ENCODE measurements at places on chromosomes 4 and X.

DNA sequence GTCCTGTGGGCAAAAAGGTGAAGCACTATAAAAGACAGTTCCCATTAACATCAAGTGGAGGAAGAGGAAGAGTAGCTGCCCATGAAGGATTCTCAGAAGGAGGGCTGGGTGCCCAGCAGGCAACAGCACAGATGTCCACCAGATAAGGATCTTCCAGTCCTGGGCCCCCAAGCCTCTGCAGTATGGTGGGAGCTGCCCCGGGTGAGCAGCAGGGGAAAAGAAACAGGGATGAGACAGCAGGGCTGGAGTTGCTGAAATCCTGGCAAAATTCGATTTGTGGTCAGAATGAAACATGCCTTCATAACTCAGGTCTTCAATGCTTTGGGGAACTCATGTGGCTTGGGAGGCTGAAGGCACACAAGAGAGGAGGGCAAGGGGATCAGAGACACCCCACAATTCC is 94.6 kb downstream of the RASL11B start:
- DNase-seq, result no peak

DNA sequence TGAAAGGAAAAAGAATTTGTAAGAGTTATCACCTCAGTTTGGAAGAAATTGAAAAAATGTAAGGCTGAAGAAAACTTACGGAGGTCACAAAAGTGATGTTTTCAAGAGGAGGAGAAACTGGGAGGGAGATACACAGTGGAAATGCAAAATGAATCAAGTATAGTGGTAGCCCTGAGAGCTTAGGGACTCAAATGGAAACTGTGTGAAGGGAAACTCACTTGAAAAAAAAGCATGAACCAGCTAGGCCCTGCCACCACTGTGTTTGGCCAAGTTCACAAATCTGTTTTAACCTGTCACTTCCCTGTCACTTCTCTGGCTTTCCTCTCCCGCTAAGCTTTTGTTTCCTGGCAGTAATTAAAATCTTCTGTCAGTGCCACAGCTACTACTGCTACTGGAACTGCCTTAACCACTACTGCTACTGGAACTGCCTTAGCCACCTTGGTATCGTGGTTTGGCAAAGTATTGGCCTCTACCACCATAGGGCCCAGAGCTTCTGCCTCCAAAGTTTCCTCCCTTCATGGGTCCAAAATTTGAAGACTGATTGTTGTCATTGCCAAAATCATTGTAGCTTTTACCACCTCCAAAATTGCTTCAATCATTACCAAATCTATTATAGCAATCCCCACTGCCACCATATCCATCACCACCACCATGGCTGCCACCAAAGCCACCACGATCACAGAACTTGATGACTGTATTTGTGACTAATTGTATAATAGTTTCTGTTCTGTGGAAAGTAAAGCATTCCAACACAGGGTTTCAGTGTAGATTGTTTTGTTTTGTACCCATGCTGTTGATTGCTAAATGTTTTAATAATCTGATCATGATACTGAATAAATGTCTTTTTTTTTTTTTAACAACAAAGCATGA is 41.5 kb downstream of the SMARCA5 start:
- DNase-seq, result no peak

- no peak for DNase-seq
These were observed 42.9 kb downstream of the F8 start for GRCh38 chrX:154979629-154980028.

GRCh38 chrX:150913511-150913910 is 15.0 kb upstream of the CD99L2 start:
- DNase-seq, result no peak

DNA sequence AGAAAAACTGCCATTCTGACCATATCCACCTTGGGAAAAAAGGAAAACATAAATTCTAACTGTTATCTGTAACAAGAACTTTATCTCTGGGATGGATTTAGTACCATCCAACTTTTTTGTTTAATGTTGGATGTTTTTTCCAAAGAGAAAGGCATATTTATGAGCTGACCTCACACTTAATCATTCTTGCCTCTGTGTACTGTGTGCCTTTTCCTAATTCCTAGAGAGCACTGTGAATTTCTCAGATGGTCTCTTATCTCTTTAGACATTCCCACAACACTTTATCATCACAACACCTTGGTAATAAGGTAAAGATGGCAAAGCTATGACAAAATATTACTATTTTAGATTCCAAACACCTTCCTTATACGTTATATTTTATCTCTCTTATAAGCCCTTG is 126.2 kb downstream of the COL4A6 start:
- DNase-seq, result no peak

DNA sequence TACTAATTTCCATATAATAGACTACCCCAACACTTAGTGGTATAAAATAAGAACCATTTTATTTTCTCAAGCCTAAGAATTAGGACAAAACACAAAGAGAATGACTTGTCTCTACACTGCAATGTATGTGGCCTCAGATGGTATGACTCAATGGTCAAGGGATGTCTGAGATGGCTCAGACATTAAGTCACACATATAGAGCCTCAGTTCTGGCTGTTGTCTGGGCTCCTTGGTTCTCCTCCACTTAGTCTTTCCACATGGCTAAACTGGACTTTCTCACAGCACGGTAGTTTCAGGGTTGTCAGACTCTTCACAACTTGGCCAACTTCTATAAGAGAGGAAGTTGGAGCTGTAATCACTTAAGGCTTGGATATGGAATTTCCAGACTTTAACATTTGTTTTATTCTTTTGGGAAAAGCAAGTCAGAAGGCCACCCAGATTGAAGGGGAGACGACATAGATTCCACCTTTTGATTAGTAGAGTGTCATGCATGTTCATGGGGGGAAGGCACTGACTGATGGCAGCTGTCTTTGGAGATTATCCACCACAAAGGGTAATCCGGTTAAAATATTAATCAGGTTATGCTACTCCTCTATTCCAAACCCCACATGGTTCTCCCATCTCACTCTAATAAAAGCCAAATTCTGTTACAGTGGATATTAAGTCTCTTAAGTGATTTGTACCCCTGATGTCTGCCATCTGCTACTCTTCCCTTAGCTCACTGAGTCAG is 9.4 kb downstream of the IL15 start:
- DNase-seq, result no peak

DNA sequence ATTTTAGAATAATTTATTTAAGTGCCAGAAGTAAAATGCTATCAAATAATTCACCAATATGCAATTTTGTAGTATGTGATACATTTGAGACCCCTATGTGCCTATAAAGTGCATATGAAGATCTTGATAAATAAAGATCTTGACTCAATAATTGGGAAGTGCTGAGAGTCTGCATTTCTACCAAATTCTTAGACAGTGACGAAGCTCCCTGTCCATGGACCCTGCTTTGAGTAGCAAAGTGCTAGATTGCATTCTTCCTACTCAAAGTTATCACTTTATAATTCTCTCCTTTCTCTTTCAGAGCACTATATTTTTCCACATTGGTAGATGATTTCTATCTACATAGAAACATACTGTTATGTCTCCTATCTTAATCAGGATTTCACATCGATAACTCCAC is 1393.9 kb downstream of the ARAP2 start:
- DNase-seq, result no peak

DNA sequence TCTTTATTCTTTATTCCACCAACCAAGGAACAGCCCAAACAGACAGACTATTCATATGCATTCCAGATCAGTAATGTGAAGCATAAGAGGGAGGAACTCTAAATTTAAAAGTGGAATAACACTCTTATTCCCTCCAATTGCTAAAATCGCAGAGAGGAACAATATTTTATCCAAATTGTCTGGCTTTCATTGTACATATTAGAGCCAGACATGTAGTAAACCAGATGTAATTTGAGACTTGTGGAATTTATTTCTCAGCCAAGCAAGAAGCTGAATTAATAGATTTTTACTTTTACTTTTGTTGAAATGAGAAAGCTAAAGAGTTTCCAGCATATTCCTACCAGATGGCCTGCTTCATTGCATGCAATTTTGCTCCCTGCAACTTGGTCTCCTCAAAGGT is 674.6 kb upstream of the SLIT2 start:
- no peak for DNase-seq

DNA sequence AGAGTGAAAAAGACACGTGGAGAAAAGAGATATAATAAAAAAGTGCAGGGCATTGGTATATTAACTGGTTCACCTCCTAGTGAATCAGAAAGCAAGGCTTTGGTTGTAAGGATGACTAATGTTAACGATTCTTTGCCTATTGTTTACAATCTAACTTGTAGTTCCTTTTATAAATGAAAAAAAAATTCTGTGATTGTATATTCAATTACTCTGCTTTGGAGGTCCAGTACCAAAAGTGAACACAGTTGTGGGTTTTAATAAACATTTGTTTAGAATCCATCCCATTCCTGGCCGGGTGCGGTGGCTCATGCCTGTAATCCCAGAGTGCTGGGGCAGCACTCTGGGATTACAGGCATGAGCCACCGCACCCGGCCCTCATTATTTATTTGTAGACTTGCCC is 36.9 kb upstream of the PRSS12 start:
- DNase-seq, result no peak

GRCh38 chrX:18368402-18368801 is 13.9 kb upstream of the SCML2 start:
- DNase-seq, result no peak

DNA sequence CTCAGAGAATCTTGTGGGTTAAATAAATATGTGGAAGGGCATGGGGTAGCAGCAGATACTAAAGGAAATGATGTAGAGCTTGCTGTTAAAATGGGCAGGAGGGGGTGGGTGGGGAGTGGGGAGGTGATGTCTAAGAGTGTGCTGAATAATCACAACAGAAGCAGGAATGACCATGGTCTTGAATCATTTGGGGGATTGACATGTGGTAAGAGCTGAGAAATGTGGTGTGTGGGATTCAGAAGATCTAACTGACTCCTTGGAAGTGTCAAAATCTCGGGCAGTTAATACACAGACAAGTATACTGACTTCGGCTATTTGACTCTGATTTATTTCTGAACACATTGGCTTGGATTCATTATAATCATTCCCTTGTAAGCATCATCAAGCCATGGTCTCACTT is 6.8 kb downstream of the VGLL1 start:
- DNase-seq, result no peak

DNA sequence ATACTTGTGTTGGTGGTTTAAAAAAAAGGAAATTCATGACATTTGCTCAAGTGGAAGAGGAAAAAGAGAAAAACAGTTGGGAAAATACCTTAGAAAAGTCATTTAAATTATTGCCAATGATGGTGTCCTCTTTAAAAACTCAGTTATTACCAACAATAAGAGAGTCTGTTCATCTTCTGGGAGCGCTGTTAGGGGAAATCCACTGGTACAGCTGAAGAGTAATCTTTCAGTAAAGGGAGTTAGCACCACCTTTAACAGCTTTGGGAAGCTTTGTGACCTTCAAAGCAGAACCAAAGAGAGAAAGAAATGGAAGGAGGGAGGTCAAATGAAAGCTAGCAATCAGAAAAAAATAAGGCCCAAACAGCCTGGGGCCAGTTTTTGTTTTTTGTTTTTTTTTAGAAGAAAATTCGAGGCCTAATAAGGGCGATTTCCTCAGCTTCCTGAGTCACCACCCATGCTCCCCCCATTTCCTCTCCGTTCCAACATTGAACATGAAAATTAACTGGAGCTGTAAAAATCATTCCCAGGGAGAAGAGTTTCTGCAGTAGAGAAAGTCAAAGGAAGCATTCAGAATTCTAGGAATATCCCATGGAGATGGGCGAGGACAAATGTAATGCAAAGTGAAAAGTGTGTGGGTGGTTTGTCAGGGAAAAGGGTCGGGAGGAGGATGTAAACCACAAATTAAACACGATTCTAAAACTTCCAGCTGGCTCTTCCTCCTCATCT is 115.1 kb downstream of the SH3KBP1 start:
- no peak for DNase-seq

DNA sequence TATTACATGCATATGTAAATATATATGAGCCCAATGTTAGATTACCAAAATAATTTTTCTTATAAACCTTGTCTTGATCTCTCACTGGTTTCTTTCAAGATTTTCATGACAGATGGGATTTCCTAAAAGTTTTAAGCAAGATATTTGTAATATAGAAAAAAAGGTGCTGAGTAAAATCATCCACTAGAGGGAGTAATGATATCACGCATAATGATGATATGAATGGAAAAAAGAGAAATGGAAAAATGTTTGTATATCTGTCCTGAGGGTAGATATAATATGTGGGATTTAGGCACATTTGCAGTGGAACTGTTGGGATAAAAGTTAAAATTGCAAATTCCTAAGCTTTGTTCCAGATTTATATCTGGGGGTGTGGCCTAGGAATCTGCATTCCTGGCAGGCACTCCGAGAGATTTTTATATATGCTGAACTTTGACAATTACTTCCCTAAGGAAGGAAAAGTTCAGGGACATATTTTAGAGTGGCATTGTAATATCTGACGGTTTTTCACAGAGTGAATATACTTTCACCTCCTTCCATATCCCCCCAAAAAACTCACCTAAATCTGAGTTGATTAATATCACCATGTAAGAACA is 60.5 kb downstream of the TMA16 start:
- no peak for DNase-seq

DNA sequence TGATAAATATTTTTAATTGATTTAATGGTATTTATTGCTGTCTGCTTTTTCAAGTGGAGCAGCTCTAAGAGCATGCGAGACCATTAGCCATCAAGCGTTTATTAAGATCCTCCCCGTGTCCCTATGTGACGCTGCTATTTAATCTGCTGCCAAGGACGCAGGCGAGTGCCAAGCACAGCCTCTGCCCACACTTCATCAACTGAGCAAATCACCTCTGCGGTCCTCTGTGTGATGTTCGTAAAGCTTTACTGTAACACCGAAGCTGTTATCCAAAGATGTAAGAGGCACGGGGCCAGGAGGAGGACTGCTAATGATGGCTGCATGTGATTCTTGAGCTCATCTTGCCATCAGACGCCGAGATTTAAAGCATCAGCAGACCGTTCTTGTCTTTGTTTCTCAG is 79.5 kb downstream of the STOX2 start:
- no peak for DNase-seq

- DNase-seq, result no peak
These were observed 446.0 kb downstream of the FAM47A start for GRCh38 chrX:33686105-33686504.

GRCh38 chr4:149166365-149166764 is 649.3 kb downstream of the IQCM start:
- DNase-seq, result no peak

DNA sequence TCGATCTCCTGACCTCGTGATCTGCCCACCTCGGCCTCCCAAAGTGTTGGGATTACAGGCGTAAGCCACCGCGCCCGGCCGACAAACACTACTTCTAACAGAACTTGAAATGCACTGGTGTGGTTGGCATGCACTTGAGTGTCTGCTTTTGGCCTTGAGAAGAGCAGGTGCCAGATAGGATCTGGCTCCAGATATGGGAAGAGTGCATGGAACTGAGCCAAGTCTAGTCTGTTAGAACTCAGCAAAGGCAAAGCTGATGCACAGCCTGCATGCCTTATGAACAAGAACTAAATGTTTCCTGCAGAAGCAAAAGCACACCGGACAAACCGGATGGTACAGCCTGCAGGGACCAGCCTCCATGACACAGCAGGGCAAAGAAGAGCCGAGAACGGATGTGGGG is 35.1 kb upstream of the TBL1X start:
- DNase-seq, result no peak

DNA sequence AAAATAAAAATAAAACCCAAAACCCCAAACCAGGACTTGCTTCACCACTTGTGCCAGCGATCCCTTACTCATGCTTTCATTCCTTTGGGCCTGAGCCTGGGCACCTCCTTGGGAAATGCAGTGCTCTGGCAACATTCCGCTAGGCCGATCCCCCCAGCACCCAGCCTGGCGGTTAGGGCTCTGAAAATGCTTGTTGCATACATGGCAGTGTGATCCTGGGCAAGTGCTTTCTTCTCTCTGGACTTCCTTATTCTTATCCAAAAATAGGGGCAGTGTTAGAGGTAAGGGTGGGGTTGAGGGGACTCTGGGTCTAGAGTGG is 4.6 kb downstream of the ZNF185 start:
- DNase-seq, result no peak
